ENCODE measurements at places on chromosomes 3 and 15. TPM values are rescaled to one million over a fixed set of nuclear protein-coding genes. Genes with fewer than 3 reads are reported as not detected.

Gene GRAMD1C
- 0.81 TPM for total RNA-seq

Gene LRRC58
- 37.6 TPM for total RNA-seq

Gene ARPIN
- 0.02 TPM for total RNA-seq

Gene CCR8
- total RNA-seq: 2.9 TPM

Gene AMIGO3
- total RNA-seq: 0.15 TPM

DNA sequence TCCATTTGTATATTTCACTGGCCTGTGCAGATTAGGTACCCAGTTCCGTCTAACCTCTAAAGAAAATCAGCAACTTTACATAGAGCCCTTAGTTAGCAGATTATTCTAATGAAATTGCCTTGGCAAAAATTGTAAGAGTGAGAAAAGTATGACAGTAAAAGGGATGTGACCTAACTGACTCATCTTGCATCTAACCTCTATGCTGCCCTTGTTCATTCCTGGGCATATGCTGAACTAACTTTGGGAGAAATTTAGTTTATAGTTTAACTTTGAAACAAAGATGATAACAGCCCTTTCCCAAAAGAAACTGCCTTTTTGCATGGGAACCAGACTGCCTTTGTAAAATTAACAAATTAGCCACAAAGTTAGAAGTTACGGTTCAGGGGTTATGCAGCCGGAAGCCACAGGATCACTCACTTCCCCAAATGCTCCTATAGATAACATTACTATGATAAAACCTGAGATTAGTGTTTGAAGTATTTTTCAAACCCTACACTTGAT, 839.8 kb upstream of the ALCAM start:
- H3K4me3 ChIP-seq: no peak overlapping the region
- H3K36me3 ChIP-seq: no peaks in the 10 kb centered on the region
- no peaks in the 10 kb centered on the region for H3K27me3 ChIP-seq
- no peaks in the 10 kb centered on the region for H3K4me1 ChIP-seq

- no peak overlapping the region for H3K27ac ChIP-seq
- no peak overlapping the region for H3K4me3 ChIP-seq
- DNase-seq: no peak
- no peaks in the 10 kb centered on the region for H3K36me3 ChIP-seq
- peaks cover 4% of the 10 kb centered on the region for H3K27me3 ChIP-seq
These were observed 119.5 kb downstream of the ZNF280D start for GRCh38 chr15:56613811-56614210.

GRCh38 chr3:123724306-123724705, 139.5 kb upstream of the HACD2 start:
- no peaks in the 10 kb centered on the region for H3K36me3 ChIP-seq
- no peak overlapping the region for H3K4me3 ChIP-seq
- no peaks in the 10 kb centered on the region for H3K27me3 ChIP-seq

Gene HTR3E
- not detected for total RNA-seq

Gene DTWD1
- 25.1 TPM for total RNA-seq

GRCh38 chr3:41041899-41042298, 157.4 kb upstream of the CTNNB1 start:
- H3K27me3 ChIP-seq: no peaks in the 10 kb centered on the region
- H3K4me1 ChIP-seq: no peaks in the 10 kb centered on the region
- no peak overlapping the region for H3K4me3 ChIP-seq
- DNase-seq: no peak
- H3K27ac ChIP-seq: no peak overlapping the region

DNA sequence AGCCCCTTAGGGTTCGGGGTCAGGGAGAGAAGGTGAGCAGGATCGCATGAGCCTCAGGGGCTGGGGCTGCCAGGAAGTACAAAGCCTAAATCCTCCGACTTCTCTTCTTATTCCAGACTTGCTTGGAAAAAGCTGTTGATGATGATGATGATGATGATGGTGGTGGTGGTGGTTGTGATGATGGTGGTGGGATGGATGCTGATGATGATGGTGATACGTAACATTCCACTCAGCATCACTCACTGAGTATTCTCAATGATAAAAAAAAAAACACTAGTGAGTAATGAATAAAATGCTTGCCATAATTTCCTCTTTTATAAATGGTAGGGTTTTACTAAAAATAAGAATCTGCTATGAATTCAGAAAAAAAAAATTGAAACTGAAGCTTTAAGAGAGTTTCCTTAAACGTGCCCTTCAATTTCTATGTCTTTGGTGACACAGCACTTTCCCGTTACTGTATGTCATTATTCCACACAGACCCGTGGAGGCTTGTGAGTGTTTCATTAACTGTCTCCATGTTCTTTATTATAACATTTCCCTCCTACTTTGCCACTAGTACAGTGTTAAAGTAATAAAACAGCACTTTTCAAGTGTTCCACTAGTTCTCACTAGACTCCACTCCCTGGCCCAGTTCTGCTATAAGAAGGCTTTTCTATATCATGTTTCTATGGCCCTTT, 5.4 kb upstream of the ACAN start:
- H3K27ac ChIP-seq: no peak overlapping the region
- peaks cover 11% of the 10 kb centered on the region for H3K27me3 ChIP-seq
- H3K36me3 ChIP-seq: no peaks in the 10 kb centered on the region
- H3K4me1 ChIP-seq: no peaks in the 10 kb centered on the region

Gene MON1A
- total RNA-seq: 17.9 TPM

- H3K4me3 ChIP-seq: no peak overlapping the region
- no peak overlapping the region for H3K27ac ChIP-seq
- no peak for DNase-seq
- H3K36me3 ChIP-seq: no peaks in the 10 kb centered on the region
- no peaks in the 10 kb centered on the region for H3K27me3 ChIP-seq
These were observed 187.4 kb downstream of the ZIC4 start for GRCh38 chr3:147218965-147219364.

DNA sequence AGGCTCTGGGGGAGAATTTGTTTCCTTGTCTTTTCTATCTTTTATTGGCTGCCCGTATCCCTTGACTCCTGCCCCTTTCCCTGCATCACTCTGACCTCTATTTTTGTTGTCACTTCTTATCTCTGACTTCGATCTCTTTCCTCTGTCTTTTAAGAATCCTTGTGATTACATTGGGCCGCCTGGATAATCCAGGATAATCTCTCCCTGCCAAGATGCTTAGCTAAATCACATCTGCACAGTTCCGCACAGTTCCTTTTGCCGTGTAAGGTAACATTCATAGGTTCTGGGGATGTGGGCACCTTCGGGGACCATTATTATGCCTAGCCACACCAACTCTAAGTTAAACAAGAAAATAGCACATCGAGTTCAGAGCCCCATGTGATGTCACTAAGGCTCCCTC, 103.0 kb upstream of the DPPA4 start:
- no peaks in the 10 kb centered on the region for H3K4me1 ChIP-seq
- H3K27me3 ChIP-seq: no peaks in the 10 kb centered on the region
- no peak overlapping the region for H3K4me3 ChIP-seq
- no peak for DNase-seq

DNA sequence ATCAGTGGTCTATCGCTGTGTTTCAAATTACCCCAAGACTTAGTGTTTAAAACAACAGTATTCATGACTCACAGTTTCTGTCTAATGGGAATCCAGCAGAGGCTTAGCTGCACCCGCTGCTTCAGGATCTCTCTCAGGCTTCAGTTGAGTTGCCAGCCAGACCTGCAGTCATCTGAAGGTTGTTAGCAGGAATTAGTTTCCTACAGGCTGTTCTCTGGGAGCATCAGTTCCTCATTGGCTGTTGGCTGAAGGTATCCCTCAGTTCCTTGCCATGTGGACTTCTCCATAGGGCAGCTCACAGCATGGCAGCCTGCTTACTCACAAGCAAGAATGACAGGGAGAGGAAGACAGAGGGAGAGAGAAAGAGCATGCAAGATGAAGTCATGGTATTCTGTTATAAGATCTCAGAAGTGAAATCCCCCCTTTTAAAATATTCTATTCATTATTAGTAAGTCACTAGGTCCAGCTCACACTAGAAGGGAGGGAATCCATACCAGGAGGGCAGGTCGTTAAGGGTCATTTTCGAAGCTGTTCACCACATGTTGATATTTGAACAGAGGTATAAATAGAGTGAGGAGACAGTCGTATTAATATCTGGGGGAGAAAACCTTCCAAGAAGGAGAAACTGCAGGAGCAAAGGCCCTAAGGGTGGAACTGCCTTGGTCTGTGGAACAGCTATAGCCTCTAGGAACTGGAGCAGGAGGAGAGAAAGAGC, 473.9 kb upstream of the PPP2R3A start:
- H3K27ac ChIP-seq: no peak overlapping the region

DNA sequence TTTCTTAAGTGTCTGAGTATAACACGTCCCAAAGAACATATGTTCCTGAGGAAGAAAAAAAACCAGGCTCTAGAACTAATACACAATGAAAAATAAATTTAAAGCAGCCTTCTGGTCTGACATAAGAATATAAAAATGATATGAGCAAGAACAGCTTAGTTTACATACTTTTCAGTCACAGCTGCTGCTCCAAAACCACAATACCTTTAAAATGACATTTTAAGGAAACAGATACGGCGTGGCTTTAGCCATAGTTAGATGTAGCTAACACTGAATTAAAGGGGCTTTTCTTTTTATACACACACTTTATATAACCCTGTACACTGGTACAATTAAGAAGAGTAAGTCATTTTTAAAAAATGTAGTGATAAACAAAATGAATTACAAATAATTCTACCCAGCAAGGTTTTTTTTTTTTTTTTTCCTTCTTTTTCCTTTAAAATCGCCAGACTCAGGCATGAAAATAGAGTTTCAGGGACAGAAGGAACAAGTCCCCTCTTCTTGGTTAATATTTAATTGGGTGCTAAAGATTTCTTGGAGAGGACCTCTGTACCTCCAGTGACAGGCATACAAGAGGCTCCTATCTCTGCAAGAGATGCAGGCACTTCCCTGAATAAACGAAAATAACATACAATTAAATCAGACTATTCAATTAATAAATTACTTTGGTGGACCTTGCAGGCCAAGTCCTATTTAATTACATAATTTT, 265.6 kb downstream of the FOXP1 start:
- H3K36me3 ChIP-seq: no peaks in the 10 kb centered on the region
- H3K4me3 ChIP-seq: no peak overlapping the region
- no peaks in the 10 kb centered on the region for H3K27me3 ChIP-seq
- no peak overlapping the region for H3K27ac ChIP-seq
- DNase-seq: no peak

All from CD8-positive, alpha-beta memory T cell (primary cell).